ENCODE measurements at places on chromosomes 16 and 17. TPM values are rescaled to one million over a fixed set of nuclear protein-coding genes. Genes with fewer than 3 reads are reported as not detected.

The SOX15 gene
- 0.57 TPM for total RNA-seq

The TEKT3 gene
- total RNA-seq, result not detected

The GNG13 gene
- not detected for total RNA-seq

The KRTAP2-3 gene
- total RNA-seq, result 0.72 TPM

The TBC1D3 gene
- total RNA-seq, result not detected

The DBNDD1 gene
- total RNA-seq, result 0.72 TPM

The CMTR2 gene
- 31.9 TPM for total RNA-seq

The RCVRN gene
- not detected for total RNA-seq

The NPIPB6 gene
- total RNA-seq, result 1.5 TPM

The PYCARD gene
- total RNA-seq, result 56.2 TPM

The ABCA6 gene
- 7.7 TPM for total RNA-seq

The CES4A gene
- 2.7 TPM for total RNA-seq

The PRSS21 gene
- total RNA-seq, result not detected

The PIK3R5 gene
- not detected for total RNA-seq

The CHST5 gene
- under 0.01 TPM for total RNA-seq

The MOSMO gene
- total RNA-seq, result 13.6 TPM

The LGALS9B gene
- total RNA-seq, result not detected

The RPTOR gene
- 50.3 TPM for total RNA-seq

The ESRP2 gene
- total RNA-seq, result 0.14 TPM

The VAC14 gene
- 88.6 TPM for total RNA-seq

The CCT6B gene
- total RNA-seq, result 1.1 TPM

The FBRS gene
- total RNA-seq, result 34.4 TPM

The TNFRSF13B gene
- not detected for total RNA-seq

The FBXW10 gene
- total RNA-seq, result under 0.01 TPM

The PRSS22 gene
- not detected for total RNA-seq

The CLDN9 gene
- total RNA-seq, result not detected

The WNT3 gene
- 1.7 TPM for total RNA-seq

The NDUFB10 gene
- total RNA-seq, result 103 TPM

The PPP1R27 gene
- total RNA-seq, result not detected

The ALOX15B gene
- not detected for total RNA-seq

The PIK3R6 gene
- not detected for total RNA-seq
